ENCODE measurements at places on chromosomes 3 and 15.

DNA sequence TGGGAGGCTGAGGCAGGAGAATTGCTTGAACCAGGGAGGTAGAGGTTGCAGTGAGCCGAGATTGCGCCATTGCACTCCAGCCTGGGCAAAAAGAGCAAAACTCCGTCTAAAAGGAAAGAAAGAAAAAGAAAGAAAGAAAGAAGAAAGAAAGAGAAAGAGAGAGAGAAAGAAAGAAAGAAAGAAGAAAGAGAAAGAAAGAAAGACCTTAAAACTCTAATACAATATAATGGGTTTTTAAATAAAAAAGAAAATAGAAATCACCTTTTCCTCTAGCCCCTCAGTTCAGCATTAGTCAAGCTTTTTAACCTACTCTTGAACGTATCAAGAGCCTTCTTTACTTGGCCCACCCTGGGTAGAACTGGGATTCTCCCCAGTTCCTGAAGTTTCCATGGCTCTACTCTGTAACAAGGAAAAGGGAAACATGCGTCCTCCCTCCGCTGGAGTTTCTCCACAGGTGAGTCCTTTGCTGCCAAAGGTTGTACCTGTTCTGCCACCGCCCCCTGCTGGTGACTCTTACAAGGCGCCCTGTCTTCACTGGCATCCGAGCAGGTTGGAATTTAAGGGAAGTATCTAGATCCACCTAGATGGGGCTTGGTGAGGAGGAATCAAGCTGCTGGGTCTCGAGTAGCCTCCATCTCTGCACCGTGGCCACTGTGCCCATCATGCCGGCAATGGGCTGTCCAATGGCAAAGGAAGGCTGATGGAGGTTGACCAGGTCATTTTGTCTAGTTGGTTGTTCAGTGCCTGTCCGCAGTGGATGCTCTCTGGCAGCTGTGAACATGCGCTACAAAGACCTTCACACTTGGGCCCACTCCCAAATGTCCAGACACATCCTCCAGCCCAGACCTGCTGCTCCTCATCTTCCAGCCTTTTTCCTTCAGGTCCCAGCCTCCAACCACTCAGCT, 20.6 kb upstream of the EPHB3 start:
- peak; percentile 81 for DNase-seq

DNA sequence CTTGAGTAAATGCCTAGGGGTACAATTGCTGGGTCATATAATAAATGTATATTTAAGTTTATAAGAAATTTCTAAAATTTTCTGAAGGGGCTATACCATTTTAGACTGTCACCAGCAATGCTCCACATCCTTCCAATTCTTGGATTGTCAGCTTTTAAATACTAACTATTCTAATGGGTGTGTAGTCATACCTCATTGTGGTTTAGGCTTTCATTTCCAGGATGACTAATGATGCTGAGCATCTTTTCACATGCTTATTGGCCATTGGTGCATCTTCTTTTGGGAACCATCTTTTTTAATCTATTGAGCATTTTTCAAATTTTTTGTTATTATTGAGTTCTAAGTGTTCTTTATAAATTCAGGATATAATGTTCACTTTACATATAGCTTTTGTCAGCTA, 52.5 kb upstream of the CORO2B start:
- no peak for DNase-seq

DNA sequence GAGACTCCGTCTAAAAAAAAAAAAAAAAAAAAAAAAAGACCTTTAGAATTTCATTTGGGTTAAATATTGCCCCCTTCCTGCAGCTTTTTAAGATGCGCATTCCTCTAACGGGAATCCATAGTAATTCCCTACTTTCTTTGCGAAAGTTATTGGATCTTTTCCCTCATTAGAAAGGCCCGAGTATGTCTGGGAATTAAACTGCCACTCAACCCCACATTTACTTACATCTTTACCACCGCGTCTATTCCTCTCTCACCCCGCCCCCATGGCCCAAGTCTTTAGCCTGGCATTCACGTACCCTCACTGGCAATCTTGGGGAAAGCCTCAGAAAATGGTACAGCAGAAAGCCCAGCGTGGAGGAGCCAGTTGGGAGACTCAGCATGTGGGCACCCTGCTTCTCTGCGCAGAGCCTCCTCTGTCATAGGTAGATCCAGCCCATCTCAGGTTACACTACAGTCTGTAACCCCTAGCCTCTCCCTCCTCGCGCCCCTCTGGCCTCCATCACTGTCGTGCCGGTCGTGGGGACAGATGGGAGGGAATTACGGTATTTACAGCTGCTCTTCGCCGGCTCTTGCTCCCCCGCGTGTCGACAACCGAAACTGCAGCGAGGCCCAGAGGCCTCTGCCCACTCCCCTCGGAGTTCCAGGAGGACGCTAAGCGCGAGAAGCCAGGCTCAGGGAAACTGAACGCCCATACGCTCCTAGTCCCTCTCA, 6.4 kb upstream of the ANKDD1A start:
- DNase-seq: peak; percentile 87

GRCh38 chr15:92901072-92901761, 1.1 kb downstream of the CHD2 start:
- DNase-seq: no peak

DNA sequence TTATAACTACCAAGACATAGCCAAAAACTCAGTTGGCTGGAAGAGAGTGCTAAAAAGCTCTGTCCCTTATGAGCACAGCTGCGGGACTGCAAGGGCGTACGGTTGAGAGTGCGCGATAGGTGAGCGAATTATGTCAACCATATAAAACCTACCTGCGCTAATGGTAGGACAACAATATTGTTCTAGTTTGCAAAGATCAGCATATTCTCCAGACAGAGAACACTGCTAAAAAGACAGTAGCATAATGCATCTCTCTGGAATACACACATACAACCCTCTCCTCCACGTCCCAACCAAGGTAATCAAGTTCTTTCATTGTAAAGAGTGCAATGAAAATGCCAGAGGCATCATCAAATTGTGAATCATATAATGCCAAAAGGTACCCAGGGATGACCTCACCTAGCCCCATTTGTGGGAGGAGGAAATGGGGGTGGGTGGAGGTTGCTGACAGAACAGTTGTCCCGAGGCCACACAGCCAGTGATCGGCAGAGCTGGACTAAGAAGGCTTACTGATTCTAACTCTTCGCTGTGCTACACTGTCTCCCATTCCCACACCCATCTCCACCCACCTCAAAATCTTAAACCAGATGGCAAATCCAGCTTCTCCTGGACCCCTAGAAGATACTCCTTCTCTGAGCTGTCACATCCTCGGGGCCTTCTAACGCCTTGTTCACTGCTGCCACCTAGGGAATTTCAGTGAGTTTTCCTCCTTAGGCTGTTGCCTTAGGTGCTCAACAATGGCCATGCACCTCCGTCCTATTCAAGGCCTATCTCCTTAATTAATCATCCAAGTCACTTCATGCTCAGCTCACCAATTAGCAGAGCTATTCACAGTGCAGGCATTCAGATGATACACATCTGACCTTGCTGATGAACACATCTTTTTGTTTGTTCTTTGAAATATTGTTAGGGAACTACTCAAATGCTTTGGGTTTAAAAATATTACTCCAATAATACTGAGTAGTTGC, 60.7 kb downstream of the RPL22L1 start:
- DNase-seq: no peak

DNA sequence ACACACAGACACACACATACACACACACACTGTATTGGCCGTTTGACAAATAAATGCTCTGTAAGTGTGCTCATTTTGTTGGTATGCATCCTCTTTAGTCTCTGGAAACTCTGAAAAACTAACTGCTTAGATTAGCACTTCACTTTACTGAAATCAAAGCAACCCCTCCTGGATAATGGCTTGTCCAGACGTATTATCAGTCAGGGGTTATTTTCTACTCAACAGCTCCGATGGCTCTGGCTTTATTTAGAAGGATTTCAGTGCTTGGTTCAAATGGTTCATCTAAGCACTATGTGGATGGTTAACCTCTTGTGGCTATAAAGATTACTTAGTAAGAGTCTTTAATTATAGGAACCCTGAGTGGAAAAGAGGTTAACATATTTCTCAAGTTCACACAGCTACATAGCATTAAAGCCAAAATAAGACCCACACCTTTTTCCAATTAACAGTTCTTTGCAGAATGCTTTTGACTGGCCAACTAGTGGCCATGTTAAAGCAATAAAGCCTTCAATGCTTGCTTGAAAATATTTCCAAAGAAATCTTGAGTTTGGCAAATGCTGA, 516.1 kb upstream of the NAALADL2 start:
- DNase-seq: no peak

DNA sequence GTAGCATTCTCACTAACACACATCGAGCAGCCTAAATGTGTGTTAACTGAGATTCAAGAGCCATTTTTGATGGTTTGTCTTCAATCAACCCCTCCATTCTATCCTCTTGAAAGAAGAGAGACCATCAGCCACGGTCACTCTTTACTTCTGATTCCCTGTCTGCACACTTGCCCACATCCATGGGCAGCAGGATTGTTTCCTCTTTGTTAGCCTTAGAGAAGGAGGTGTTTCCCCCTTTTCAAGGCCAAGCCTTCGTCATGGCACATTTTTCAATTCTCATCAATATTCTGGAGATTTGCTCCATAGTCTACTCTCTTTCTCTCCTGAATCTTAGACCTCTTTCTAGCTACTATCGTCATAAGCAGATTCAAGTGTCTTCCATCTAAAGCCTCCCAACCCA, 522.4 kb upstream of the NAALADL2 start:
- DNase-seq: no peak

- no peak for DNase-seq
These were observed 34.9 kb downstream of the SNAPC5 start for GRCh38 chr15:66462627-66463026.

DNA sequence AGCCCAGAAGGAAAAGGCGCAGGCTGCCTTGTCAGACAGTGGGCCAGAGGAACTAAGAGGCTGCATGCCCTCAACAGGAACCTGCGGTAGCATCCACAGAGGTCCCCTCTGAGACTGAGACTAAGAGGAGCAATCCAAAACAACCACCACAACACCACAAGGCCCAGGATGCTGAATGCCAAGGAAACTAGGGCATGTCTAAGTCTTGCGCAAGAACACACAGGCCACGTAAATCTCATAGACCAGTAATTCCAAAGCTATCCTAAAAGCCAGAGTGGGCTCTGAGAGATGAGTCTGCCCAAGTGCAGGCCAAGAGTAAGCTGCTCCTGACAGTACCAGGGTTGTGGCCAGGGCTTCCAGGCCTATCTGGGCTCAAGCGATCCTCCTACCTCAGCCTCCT, 12.9 kb downstream of the MON1A start:
- no peak for DNase-seq

DNA sequence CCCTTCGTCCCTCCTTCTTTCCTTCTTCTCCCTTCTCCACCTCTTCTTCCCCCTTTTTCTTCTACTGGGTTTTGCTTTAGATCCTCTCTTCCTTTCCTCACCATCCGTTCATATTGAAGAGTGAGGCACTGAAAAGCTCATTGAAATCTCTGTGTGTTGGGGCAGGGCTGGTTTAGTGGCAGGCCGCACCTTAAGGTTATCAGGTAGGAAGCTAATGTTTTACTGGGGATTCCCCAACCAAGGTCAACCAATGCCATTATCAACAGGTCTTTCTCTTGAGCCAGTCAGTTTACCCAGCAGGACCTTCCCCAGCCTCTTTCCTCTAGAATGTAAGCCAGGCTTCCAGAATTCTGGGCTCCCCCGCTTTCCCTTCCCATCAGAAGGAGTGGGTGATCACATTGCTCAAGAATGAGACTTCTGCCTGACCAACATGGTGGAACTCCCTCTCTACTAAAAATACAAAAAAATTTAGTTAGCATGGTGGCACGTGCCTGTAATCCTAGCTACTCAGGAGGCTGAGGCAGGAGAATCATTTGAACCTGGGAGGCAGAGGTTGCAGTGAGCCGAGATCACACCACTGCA, 11.5 kb upstream of the VPS8 start:
- DNase-seq: no peak

- no peak for DNase-seq
These were observed 512.6 kb upstream of the ADAMTS9 start for GRCh38 chr3:65200310-65200970.

DNA sequence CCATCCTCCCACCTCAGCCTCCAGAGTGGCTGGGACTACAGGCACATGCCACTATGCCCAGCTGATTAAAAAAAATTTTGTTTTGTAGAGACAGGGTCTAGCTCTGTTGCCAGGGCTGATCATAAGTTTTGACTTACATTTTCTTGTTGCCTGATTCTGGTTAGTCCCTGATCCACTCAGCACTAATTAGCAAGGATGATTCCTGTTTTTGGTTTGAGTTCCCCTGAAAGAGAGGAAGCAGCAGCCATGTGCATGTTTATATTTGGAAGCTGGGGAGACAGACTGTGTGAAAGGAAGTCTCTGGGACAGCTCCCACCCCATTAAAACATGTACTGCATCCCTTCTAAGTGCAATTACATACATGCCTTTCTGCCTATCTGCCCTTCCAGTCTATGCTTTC, 3.6 kb upstream of the NCK1 start:
- no peak for DNase-seq

DNA sequence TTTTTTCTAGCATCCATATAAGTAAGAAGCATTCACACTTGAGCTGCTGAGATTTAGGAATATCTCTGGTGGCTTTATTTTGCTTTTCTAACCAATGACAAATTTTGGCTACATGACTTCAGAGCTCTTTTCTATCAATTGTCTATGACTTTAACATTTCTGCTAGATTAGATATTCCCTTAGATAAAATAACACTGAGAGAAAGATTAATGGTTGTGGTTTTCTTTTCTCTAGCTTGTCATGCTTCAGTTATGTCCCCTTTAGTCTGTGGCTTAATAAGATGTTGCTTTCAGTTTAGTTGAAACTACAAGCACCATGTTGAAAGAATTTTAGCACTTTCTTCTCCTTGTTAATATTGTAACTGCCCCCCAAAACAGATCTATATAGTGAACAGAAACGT, 665.6 kb upstream of the CCDC54 start:
- no peak for DNase-seq

DNA sequence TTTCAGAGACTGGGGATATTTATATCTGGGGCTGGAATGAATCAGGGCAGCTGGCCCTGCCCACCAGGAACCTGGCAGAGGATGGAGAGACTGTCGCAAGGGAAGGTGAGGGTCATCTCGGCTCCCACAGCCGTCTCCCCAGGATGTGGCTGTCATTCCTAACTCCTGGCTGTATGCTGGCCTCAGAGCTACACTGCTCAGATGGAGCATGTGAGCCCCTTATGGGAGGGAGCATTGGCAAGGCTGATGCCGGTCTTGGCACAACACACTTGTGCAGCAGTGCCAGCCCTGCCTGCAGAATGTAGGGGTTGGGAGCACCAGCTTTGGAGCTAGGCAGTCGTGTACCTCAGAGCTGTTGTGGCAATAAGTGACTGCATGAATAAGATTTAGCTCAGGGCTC, 5.2 kb downstream of the RCCD1 start:
- no peak for DNase-seq

- no peak for DNase-seq
These were observed 252.6 kb downstream of the UBE2E2 start for GRCh38 chr3:23455775-23456174.

GRCh38 chr15:79084308-79084968, 6.1 kb downstream of the RASGRF1 start:
- DNase-seq: no peak

DNA sequence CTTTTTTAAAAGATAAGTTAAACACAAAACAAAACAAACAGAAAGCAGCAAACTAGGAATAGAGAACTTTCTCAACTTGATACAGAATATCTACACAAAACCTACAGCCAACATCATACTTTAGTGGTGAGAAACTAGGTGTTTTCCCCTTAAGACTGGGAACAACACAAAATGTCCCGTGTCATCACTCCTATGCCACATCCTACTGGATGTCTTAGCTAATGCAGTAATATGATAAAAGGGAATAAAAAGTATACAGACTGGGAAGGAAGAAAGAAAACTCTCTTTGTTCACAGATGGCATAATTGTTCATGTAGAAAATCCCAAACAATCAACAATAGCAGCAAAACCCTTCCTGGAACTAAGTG, 45.9 kb downstream of the TMEM45A start:
- no peak for DNase-seq

- no peak for DNase-seq
These were observed 33.0 kb downstream of the ANP32A start for GRCh38 chr15:68787609-68788263.

Data from stimulated activated CD4-positive, alpha-beta T cell treated with anti-CD3 and anti-CD28 coated beads, Interleukin-2, amount 100 ng/mL, for 24 hours (primary cell).